IPS-NIHi11 (cell line): ENCODE measurements at places on chromosomes 16 and 17.

DNA sequence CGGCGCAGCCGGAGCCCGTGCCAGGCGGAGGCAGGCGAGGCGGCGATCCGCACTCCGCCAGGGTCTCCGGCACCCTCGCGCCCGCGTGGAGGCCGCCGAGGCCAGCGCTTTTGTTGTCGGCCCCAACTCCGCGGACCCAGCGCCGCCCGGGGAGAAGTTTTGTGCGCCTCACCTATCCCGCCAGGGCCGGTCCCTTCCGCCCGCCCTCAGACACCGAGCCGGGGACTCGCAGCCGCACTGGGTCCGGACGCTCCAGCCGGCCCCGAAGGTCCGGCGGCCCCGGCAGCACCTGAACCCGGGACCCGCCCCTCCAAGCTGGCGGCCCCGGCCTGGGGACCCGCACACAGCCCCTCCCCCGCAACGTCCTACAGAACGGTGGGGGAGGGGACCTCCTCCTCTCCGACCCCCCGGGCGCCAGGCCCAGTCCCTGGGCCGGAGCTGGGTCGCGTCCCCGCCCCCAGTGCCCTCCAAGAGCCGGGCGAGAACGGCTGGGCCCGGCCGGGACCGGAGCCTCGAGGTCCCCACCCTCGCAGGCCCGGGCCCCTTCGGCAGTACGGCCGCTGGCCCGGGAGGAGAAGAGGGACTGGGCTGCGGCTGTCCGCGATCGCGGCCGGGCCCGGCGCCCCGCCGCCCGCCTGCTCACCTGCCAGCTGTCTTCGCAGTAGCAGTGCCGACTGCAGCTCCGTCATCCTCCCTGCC lies 698 bp downstream of the UBE2G1 start:
- peak; percentile 56 for DNase-seq

DNA sequence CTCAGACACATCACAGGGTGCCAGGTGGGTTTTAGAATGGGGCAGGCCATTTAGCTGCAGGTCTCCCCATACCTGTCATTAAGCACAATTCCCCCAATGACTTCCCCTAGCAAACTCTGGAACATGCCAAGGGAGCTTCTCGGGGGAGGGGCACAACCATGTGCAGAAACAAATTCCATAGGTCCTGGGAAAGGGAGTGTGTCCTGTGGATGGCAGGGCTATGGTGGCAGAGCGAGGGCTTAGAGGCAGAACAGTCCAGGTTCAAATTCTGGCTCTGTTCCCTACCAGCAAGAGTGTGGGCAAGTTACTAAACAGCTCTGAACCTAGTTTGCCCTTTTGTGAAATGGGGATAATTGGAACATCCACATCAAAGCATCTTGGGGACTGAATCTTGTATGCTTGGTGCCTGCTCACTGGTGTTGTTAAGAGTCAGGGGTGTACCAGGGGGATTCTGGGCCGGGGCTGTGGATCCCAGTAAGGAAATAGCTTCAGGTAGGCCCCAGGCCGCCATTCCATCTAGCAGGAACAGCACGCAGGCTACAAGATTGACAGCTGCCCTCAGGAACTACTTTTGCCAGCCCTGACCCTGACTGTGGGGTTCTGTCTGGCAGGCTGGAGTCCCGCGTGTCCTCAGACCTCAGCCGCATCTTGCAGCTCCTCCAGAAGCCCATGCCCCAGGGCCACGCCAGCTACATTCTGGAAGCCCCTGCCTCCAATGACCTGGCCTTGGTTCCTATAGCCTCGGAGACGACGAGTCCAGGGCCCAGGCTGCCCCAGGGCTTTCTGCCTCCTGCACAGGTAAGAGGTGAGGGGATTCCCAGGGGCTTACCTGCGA lies 5.6 kb upstream of the DCAF7 start:
- no peak for DNase-seq

DNA sequence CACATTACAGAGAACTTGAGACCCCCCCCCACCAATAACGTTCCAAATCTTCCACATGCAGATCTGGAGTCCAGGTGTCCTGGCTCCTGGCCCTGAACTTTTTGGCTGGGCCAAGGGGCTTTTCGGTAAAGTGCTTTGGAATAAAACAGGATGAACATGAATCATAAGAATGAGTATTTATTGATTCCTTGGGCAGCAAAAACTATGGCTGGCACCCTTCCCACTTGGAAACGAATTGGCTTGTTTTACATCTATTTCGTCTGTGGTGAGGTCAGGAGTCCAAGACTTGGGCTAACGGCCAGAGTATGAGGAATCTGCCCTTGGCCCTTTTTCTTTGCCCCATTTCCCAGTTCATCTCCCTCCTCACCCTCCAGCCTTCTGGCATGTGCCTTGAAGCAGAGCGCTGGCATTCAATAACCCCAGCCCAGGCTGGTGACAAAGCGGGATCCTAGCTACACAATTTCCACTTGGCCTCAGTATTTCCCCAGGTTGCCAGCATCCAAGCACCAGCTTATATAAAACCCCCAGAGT lies 4.1 kb upstream of the UBTF start:
- DNase-seq = no peak

DNA sequence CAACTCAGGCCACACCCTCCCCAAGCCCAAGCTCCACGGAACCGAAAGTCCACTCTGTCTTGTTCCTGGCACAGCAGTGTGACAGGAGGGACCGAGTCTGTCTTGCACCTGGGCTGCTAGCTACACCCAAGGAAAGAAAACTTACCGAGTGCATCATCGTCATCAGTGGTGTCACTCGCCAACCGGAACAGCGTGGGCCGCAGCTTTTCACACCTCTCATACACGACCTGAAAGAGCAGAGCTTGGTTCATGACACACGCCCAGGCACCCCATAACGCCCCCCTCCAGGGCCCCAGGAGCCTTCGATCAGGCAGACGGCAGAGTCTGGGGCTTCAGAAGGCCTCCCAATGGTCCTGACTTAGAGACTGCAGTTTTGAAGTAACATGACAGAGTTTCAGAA lies 27.5 kb downstream of the GGA2 start:
- DNase-seq = no peak

DNA sequence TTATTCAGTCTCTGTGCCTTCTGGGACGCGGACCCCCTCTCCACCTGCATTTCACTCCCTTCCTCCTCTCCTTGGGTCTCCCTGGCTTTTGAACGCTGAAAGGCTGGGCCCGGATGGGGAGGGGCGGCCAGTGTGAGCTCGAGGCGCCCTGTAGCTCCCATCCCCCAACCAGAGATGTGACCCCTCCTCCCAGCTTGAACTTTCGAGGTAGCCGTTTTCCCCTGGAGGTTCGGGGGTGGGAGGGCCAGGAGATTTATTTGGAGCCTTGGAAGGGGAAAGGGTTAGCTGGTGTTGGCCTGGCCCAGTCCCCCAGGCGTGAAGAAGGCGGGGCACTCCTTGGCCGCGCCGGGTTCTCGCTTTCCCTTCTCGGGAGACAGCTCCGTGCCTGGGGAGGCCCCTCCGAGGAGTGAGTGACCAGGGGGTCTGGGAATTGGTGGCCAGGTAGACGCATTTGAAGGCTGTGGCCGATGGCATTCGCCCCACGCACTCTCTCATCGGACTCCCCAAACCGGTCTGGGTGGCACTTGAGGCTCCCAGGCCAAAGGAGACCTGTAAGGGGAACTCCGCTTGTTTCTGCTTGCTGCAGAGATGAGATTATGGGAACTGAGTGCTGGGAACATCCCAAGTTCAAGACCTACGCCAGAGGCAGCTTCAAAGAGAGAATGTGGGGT lies 942 bp downstream of the LDAF1 start:
- DNase-seq = peak; percentile 58

- no peak for DNase-seq
These were observed 34.2 kb downstream of the CD300LF start for GRCh38 chr17:74678541-74678940.

DNA sequence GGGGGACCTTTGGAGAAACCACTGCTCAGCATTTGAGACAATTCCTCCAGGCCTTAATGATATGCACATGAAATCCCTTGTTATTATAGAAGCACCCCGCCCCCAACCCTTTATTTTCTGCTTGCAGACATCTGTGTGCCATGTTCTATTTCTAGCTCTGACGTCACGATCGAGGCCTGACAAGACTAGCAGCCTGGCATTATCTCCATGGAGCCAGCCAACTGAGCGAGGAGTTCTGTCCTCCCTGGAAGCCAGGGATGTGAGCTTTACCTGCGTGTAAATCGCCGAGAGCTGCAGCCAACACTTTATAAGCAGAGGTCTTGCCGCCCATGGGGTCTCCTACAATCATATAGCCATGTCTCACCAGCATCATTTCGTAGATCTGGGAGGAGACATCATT lies 116.9 kb downstream of the DNAH3 start:
- no peak for DNase-seq

GRCh38 chr17:3017936-3018335 lies 45.5 kb downstream of the OR1D5 start:
- DNase-seq = no peak

DNA sequence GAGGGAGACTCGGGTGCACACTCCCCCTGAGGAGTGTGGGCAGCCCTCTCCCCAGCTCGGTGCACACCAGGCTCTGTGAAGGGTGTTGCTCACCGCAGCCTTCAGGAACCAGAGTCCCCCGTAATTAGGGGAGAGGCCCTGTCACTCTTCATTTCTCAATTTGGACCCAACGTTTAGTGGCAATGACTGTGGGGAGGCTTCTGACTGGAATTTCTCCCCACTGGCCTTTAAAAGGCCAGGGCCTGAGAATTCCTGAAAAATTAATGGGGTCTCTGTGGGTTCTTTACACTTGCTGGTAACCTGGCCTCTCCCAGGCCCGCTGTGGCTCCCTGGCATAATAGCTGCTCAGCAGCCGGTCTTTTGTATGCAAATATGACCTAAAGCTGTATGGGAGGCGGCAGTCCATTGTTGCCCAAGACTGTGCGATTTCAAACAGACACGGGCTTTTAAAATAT lies 209.7 kb downstream of the MSI2 start:
- peak; percentile 70 for DNase-seq

GRCh38 chr17:81422776-81423697 lies 27.8 kb downstream of the BAHCC1 start:
- peak; percentile 66 for DNase-seq

GRCh38 chr17:69358688-69359596 lies 32.0 kb upstream of the ABCA5 start:
- peak; percentile 66 for DNase-seq

- DNase-seq = no peak
These were observed 584.0 kb upstream of the CDH8 start for GRCh38 chr16:62620275-62620674.

GRCh38 chr16:24993722-24994686 lies 21.2 kb downstream of the ARHGAP17 start:
- no peak for DNase-seq

- DNase-seq = no peak
These were observed 13.4 kb downstream of the ITPRIPL2 start for GRCh38 chr16:19127205-19127604.

GRCh38 chr16:16021988-16022682 lies 72.7 kb downstream of the ABCC1 start:
- DNase-seq = peak; percentile 81

- no peak for DNase-seq
These were observed 230.1 kb downstream of the SLC39A11 start for GRCh38 chr17:72862276-72862999.

GRCh38 chr17:38748149-38748891 lies at the start of gene PCGF2:
Gene PCGF2 (minus strand): TSS chr17:38748336. CDS start chr17:38740402, 7,934 bp downstream.
- peak; percentile 67 for DNase-seq

DNA sequence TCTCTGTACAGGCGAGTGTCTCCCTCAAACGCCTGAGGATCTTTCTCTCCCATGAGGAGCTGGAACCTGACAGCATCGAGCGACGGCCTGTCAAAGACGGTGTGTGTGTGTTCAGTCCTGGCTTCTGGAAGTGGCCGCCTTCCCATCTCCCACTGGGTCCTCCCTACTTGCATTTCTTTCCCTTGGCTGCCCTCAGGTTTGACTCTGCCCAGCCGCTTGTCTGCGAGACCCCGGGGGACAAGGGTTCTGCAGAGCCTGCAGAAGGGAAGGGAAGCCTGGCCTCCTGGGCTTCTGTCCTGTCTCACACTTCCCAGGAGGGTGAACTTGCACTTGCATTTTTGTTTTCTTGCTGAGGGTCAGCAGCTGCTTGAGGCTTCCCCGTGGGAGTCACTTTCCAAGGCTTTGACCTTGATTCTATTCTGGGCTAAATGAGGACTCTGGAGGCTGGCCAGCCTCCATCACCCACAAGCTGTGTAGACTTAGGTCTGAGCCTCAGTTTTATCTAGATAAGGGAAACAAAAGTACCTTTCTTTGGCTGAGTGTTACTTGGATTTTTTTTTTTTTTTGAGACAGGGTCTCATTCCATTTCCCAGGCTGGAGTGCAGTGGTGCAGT lies 122.3 kb downstream of the ABCC1 start:
- no peak for DNase-seq

DNA sequence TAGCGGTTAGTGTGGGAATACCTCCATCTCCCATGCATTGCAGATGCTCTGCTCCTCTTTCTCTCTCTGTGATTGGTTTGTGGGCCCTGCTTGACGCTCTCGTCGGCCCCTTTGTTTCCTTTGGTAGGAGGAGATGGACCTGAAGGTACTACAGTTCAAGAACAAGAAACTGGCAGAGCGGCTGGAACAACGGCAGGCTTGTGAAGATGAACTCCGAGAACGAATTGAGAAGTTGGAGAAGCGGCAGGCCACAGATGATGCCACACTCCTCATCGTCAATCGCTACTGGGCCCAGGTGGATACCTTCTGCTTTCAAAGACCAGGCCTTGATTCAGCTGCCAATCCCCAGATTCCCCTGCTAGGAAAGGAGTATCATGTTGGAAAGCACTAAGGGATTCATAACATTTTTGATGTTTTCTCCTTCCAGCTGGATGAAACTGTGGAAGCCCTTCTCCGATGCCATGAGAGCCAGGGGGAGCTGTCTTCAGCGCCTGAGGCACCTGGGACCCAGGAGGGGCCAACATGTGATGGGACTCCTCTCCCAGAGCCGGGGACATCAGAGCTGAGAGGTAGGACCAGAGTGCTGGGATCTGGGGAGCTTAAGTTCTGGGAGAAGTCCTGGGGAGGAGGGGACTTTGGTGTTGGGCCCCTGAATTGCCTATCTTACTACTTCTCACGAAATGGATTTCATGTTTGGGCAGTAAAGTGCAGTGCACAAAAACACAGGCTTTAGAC lies 1.0 kb downstream of the RNF40 start:
- DNase-seq = no peak

DNA sequence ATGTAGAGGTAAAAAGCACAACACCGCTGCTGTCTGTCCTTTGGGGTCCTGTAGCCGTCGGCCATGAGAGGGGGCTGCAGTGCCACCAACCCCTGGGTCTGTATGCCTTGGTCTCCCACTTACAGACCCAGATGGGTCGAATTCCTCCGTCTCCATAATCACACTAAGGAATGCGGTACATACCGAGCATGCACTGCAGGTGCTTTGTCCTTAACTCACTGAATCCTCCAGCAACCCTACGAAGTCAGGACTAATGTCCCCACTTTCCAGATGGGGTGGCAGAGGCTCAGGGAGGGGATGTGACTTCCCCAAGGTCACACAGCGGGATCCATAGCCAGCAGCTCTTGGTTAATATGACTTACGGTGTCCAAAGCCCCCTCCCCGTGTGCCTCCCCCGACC lies 219.9 kb upstream of the CIBAR2 start:
- peak; percentile 57 for DNase-seq
